AG08395 (cell line): ENCODE measurements at places on chromosomes 6 and 20.

GRCh38 chr6:39114388-39114703 is 640 bp downstream of the SAYSD1 start:
- DNase-seq = peak; percentile 9

GRCh38 chr20:23612396-23612795 is 6.7 kb upstream of the CST9 start:
- no peak for DNase-seq

- peak; percentile 90 for DNase-seq
Observed at GRCh38 chr20:50172347-50173013, 18.1 kb upstream of the CEBPB start.

DNA sequence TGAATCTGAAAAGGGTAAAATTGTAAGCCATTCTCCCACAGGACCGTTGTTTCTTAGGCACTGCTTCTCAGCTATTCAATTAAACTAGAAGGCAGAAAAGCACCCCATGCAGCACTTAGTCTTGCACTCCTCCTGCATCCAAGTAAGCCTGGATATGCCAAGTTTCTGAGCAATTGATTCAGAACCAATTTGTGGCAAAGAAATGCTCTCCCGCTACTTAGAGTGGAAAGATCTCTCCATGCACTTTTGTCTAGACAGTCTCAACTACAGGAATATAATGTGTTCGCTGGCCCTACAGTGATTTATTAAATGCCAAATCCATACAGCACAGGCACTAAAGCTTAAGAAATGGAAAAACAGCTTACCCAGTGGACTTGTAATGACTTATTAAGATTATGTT is 338.5 kb downstream of the HACE1 start:
- no peak for DNase-seq

- peak; percentile 18 for DNase-seq
Observed at GRCh38 chr6:33508935-33509926, 54.9 kb downstream of the ZBTB9 start.

GRCh38 chr6:71419217-71420094 is 130.8 kb downstream of the OGFRL1 start:
- DNase-seq = peak; percentile 1

DNA sequence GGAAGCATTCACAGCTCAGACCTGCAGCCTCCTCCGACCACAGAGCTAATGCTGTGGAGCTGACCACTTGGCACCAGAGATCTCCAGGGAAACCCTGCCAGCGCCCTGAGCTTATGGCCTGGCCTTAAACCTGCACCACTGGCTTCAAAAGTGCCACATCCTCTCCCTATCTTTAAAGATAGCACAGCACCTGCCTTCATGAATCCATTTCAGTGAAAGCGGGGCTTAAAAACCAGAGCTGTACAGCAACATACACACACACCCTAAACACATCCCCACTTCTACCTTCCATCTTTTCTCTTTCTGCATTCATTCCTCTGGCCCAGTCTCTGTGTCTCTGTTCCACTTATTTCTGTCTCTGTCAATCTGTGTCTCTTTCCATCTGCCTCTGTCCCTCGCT is 59.8 kb upstream of the CCDC167 start:
- DNase-seq = no peak

- no peak for DNase-seq
Observed at GRCh38 chr6:116392132-116393013, 21.6 kb downstream of the DSE start.

GRCh38 chr6:34890533-34890925 is 1.5 kb downstream of the ANKS1A start:
- DNase-seq = no peak

DNA sequence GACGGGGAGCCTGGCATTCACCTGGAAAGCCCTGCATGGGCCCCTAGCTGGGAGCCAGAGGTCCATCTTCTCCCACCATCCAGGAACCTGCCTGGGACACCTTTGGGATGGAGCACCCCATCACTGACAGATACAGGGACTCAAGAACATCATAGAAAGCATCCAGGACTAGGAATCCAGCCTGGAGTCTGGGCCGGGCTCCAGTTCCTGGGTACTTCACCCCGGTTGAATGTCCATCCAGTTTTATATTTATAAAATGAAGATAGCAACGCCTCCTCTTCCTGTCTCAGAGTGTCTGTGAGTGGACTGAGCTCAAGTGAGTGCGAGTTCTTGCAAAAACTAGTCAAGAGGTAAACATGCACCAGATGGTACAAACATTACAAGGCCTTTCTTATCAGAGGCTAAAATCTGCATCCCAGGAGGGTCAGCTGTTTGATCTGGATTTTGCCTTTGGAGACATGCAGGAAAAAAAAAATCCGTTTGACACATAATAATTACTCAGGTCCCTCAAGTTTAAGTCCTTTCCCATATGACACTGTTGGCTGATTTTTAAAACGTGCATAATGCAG is 27.4 kb downstream of the ZC3H12D start:
- DNase-seq = no peak

DNA sequence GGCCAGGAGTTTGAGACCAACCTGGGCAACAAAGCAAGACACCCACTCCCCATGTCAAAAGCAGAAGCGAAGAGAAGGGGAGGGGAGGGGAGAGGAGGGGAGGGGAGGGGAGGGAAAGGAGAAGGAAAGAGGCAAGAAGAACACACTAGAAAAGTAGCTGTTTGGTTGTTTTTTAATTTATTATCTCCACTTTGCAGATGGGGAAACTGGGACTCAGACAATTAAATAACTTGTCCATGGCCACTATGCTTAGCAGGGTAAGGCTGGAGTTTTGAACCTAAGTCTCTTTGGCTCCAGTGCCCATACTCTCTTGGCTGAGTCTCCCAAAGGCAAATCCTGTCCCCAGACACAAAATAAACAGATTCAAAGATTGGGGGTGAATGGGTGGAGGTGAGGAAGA is 12.4 kb upstream of the GHRH start:
- no peak for DNase-seq

DNA sequence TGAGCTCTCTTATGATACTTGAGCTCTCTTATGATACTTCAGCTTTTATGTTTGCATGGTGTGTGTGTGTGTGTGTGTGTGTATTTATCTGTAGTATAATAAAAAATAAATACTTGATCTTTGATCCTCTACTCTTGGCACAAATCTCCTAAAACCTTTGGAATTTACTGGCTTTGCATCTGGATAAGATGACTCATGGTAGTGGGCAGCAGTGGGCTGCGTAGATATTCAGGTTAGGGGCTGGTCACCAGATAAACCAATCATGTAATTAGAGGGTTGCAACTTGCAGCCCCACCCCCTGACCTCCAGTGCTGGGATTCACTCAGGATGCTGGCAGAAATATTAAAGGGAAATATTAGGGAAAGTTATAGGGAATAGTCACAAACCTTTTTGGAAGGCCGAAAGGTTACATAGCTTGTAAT is 151.9 kb upstream of the COL21A1 start:
- no peak for DNase-seq

DNA sequence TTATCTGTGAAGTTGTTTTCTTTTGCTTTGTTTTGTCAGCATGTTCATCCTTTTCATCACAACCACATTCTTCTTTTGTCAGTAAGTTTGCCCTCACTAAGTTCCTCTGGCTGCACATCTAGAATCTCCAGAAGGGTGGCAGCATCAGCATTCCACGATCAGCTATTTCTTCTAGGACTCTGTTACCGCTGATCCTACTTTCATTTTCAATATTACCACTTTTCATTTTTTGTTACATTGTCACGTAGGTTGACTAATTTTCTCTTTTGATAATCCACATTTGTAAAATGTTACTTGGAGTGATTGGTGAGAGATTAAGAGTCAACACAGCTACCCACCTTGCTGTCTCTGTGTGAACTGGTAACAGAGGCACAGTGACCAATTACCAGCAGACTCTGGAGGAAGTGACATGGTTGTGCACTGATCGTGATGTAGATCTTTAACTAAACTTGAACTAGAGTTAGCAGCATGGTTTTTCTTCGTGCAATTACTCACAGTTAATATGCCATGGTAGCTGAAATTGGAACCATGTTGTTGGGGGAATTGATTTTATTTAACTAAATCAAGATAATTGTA is 307.9 kb upstream of the SLC35B3 start:
- DNase-seq = peak; percentile 3

DNA sequence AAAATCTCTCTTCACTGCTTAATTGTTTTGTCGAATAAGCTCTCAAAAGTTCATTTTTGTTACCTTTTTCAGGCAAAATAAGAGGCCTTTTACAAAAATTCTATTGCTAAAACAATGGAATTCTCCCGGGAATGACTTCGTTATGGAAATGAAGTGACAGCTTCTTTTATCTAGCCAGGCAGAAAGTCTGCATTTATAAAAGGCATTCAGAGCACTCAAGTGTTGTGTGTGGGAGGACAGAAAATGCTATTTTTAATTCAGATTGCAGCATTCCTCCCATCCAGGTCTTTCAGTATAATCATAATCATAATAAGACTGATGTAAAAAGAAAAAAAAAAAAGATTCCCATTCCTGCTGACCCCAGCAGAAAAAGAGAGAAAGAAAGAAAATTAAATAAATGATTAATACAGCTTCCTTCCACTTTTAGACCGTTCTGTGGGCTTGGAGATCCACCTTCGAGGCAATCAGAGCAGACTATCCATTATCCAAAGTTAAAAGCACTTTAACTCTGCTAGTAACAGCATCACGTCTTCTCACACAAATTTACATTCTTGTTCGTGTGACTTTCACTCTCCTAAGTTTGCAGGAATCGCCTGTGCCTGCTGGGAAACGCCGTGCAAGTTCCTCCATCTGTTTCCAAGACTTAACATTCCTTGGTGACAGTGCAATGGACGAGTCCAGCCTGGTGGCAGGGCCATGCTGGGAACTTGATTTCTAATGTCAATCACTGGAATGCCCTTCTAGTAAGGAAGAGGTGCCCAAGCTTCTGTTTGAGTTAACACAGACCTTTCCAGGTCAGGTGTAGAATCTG is 258.8 kb downstream of the GMPR start:
- peak; percentile 24 for DNase-seq

- no peak for DNase-seq
Observed at GRCh38 chr6:5472571-5472970, 211.3 kb downstream of the FARS2 start.

DNA sequence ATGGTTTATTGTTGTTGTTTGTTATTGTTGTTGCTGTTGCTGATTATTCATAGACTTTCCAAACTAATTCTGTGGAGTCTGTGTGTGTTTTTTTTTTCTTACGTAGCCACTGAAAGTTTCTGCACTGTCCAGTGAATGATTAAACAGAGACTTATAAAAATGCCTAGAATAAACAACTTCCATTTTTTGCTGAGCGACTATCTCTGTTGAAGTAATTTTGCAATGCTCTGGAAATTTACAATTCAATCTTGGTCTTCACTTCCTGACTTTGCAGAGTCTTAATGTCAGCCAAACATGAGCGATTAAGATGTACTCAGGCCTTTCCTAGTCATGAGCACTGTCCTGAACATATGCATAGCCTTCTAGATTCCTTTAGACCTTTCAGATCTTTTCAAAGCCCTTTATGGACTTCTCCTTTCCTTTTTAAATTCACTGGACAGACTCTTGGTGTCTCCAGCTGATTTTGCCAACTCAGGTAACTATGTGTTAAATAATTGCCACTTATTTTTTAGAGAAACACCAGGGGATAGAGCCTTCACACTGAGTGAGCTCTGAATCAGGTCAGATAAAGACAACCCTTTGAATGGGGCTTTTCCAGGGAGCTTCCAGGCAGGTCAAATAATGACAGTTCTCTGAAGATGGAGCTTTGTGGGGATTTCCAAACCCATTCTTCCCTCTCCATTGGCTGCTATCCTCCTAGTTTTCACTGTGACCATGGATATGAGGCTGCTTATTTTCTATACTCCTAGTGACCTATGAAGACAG is 622.8 kb upstream of the EPHA7 start:
- no peak for DNase-seq

GRCh38 chr6:15986027-15986629 is 142.8 kb upstream of the MYLIP start:
- DNase-seq = no peak

DNA sequence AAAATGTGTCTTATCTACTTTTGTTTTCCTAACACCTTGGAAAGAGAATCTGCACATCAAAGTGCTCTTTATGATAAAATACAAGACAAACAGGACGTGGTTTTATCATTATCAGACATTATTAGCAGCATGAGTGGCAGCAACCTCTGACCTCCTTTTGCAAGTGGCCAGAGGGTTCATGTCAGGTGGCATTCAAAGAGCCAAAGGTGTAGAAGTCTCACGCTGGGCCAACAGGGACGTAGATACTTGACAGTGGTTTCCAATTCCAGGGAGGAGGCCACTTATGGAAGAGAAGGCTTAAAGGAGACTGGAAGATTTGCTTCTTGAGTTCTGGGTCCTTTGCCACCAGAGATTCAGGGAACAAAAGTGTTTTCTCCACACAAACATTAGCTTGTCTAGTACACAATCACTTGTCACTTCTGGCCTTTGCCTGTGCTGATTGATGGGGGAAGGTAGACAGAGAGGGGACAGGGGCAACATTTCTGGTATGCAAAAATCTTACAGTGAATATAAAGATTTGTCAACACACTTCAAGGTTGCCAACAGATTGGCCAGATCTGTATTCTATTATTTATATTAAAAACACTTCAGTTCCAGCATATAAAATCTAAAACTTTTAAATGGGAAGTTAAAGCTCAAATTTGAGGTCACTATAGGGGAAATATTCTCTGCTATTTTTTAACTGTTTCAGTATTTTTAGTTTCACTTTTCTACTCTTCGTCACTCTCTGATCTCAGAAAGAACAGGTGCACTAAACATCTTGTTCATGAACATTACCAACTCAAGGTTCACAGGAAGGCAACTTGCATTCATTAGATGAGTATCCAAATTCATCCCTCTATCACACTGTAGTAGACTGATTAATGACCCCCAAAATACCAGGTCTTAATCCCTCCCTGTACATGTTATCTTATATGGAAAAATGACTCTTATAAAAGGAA is 52.1 kb upstream of the FBXO30 start:
- no peak for DNase-seq

DNA sequence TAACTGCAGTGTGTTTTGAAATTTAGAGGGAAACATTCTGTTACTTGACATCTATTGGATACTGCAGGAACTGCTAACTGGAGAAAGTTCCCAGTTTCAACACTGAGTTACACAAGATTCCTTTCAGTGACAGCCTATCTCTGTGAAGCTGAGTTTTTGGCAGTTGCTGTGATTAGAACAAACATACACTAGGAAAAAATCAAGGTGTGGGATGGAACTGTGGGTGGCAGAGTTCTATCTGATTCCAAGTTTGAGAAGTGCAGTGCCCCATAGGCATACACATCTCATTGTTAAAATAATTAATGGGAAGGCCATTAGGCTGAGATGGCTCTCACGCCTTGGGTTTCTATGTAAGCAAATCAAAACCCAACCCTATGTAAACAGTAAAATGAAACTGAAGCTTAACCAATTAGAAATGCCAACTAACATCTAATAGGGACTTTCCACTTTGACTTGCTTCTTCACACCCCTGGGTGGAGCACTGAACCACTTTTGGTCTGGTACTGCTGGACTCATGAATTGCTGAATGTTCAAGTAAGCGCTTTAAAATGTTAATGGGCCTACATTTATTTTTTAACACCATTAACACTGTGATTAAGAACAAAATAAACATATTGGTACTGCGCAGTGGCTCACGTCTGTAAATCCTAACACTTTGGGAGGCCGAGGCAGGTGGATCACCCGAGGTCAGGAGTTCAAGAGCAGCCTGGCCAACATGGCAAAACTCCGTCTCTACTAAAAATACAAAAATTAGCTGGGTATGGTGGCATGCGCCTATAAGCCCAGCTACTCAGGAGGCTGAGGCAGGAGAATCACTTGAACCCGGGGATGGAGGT is 55.2 kb upstream of the TBC1D7 start:
- DNase-seq = peak; percentile 13

- peak; percentile 91 for DNase-seq
Observed at GRCh38 chr6:106339334-106340029, 13.9 kb upstream of the ATG5 start.

- DNase-seq = no peak
Observed at GRCh38 chr6:34206726-34207125, 29.9 kb upstream of the HMGA1 start.

GRCh38 chr6:168365422-168366165 is 46.0 kb upstream of the DACT2 start:
- DNase-seq = no peak
